Renal pelvis (tissue), 12 donors: ENCODE measurements at places on chromosomes 12 and 14.

DNA sequence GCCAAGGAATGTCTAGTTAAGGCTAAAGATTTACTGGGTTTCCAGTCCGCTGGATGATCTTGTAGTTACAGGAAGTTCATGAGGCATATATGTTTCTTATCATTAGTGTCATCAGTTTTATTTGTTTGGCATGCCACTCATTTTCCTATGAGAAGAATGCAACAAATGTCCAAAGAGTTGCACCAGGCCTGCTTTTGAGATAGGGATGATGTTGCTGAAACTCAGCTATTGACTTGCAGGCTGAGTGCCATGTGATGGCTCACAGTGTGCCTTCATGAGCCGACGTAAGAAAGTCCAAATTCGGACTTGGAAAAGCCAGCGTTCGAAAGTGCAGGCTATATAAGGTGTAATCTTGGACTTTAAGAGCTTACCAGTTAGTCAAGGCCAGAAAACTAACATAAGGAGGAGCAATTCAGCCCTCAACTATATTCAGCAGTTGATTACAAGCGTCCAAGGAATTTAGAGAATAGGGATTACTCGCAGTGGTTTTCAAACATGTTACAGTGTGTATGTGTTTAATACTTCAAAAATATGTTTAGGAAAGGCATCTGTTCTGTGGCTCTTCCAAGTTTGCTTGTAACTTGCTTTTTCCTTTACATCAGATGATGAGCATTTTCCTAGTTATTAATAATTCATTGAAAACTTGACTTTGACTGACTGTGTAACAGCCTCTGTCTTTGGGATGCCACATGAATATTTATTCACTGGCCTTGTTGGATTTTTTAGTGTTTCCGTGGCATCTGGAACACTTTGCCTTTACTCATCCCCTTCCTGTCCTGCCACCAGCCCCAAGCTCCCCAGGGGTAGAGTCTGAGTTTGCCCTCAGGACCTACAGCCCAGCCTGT, 101.3 kb downstream of the LGMN start:
- peak; percentile 23 for DNase-seq

- DNase-seq = no peak
Measured at GRCh38 chr14:61661471-61662400, 33.6 kb upstream of the HIF1A start.

DNA sequence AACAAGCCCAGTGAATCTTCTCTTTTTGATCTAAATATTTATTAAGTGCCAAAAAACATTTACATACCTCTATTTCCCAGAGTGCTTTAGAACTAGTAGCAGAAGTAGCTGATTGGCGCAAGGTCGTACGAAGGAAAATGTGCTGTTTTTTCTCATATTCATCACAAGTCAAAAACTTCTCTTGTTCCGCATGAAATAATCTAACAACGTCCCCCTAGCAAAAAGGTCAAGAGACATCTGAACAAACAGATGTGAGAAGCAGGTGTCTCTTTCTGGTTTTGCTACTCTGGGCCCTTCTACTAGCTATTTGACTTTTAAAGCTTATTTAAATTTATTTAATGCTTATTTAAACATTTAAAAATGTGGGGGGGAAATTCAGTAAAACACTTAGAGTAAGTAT, 117.8 kb downstream of the ITPR2 start:
- DNase-seq = no peak

- DNase-seq = no peak
Measured at GRCh38 chr14:92710001-92710341, 38.5 kb downstream of the LGMN start.

GRCh38 chr14:94536836-94537235, 24.4 kb upstream of the SERPINA4 start:
- no peak for DNase-seq
